ENCODE measurements at places on chromosomes 5 and 9.

DNA sequence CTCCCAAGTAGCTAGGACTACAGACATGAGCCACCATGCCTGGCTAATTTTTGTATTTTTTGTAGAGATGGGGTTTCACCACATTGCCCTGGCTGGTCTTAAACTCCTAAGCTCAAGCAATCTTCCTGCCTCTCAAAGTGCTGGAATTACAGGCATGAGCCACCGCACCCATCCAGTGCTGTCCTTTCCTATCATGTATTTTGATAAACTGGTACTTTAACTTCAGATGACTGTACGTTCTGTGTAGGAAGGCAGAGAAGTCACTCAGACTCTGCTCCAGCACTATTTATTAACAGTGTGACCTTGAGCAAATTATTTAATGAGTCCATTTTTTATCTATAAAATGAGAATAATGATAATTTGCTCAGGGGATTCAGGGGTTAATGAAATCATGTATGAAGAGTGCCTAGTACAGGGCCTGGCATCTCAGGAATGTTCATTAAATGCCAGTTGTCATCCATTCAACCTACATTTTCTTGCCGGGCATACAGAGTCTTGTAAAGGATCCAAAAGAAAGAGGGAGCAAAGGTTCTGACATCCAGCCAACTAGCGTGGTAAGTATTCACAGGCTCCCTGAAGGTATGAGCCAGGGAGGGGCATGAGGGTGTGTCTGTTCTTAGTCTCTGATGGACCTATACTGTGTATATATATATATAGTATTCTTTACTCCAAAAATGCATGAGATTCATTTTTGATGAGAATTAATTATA lies 201.9 kb downstream of the PBX3 start:
- no peak for DNase-seq

GRCh38 chr5:141199359-141200235 lies at the start of gene PCDHB11:
Gene PCDHB11 (plus strand): TSS chr5:141199627. CDS start chr5:141199775, 148 bp downstream.
- no peak for DNase-seq

DNA sequence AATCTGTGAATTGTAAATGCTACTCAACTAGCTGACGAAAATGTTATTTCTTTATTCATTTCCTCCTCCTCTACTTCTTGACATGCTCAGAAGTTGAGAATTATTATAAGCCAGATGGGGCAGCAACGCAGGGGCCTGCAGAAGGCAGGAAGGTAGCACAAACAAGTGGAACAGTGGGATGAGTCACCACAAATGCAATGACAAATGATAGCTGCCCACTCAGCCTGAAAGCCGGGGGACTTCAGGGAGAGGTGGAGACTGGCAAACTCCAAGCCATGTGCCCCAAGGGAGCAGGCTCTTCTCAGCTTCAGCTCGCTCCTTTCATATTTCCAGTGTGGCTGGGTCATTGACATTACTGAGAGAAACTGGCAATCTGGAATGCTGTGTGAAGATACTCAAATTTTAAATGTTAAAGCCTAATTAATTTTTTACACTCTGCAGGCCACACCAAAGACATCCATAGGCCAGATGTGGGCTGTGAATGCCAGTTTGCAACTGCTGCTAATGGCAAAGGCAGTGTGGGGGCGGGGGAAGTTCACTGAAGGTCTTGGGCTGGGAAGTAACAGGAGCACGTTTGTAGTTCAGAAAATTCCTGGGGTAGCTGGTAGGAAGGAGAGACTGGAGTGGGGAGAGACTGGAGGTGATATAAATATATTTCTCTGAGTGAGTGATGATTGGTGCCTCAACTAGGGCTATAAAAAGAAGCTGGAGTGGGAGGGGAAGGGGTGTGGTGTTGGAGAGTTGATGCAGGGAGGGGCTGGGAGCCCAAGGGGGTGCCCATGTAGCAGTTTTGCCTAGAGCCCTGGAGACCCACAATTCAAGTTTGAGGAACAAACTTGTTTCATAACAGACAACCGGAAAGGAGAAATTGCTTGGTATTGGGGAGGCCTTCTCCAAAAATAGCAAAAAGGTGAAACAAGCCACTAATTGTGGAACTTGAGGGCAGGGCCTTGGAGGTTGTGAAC lies 20.8 kb upstream of the ADRB2 start:
- DNase-seq, result no peak

GRCh38 chr9:130448035-130448624 lies 3.4 kb downstream of the ASS1 start:
- DNase-seq, result no peak

- DNase-seq, result no peak
These were observed 193.4 kb upstream of the GAS1 start for GRCh38 chr9:87140605-87141109.

- DNase-seq, result no peak
These were observed 627.2 kb downstream of the ISL1 start for GRCh38 chr5:52010454-52010853.
